CD8-positive, alpha-beta memory T cell (primary cell): ENCODE measurements at places on chromosomes 3 and 15. TPM values are rescaled to one million over a fixed set of nuclear protein-coding genes. Genes with fewer than 3 reads are reported as not detected.

DNA sequence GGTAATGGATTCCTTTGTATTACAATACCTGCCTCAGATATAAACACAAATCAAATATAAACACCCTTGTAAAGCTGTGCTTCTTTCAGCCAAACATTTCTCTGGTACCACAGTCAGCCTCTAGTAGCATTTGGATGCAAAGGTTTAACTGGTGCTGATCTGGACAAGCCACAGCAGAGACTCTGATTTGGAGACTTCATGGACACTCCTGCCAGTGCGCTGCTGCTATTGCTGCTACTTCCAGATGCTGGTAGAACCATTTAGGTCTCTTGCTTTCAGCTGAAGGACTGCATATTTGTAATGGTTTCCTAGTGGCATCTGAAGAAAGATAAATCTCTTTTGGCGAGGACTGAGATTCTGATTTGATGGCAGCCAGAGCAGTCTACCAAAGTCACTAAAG lies 36.9 kb downstream of the NCK1 start:
- DNase-seq, result no peak

DNA sequence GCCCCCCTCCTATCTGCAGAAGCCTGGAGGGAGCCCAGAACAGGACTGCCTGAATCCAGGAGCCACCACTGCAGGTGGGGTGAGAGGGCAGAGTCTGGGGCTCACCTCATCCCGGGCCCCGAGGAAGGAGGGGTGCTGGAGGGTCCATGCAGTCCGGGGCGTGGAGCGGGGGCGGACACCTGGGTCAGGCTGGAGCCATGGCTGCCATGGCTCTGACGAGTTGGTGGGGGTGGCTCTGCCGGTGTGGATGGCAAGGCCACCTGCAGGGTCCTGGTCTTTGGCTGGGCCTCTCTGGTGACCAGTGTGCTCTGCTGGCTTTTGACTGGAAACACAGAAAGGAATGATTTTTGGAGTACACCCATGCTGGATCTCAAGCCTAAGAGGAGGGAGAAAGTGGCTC lies 47.4 kb downstream of the DZIP1L start:
- DNase-seq, result no peak

GRCh38 chr3:152402695-152403451 lies 134.1 kb downstream of the MBNL1 start:
- DNase-seq, result peak; percentile 18

Gene SLC28A2
- polyA plus RNA-seq, result not detected

DNA sequence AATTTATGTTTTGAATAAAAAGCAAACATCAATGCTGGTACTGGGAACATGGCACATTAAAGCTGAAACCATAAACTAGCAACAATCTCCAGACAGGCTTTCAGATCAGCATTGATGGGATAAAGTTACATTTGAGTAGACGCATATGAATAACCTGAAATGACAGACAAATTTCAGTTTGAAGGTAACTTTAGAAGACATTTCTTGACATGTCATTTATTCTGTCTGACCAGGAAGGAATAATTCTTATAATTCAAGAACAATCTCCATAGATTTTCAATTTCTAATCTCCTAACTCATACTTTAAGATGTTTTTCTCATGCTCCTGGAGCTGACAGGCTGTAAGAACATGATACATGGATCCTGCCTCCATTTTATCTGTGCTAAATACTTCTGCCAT lies 69.8 kb downstream of the PLCH1 start:
- DNase-seq, result no peak

DNA sequence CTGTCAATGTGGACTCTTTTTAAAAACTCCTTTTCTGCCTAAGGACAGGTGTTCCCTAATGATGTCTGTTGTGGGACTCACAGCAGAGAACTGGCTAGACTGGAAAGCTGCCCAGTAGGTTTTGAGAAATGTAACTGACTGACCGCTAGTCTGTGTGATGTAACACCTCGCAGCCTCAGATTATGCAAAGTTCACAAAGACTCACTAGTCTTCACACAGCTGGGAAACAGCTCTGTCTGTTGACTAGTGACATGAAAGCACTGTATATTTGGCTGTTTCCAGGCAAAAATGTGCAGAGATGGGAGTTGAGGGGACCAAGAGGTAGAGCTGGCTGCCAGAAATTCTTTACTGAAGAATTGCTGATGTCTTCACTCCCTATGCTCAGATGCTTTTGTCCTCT lies 10.3 kb downstream of the PDZRN3 start:
- no peak for DNase-seq

GRCh38 chr3:120420360-120420759 lies 30.4 kb downstream of the FSTL1 start:
- DNase-seq, result no peak

Gene IQCF5
- polyA plus RNA-seq, result not detected

Gene MUSTN1
- polyA plus RNA-seq, result not detected

GRCh38 chr3:120145542-120146285 lies 51.5 kb upstream of the GSK3B start:
- DNase-seq, result no peak

- DNase-seq, result no peak
These were observed 213.3 kb downstream of the GRM7 start for GRCh38 chr3:7074217-7074616.

DNA sequence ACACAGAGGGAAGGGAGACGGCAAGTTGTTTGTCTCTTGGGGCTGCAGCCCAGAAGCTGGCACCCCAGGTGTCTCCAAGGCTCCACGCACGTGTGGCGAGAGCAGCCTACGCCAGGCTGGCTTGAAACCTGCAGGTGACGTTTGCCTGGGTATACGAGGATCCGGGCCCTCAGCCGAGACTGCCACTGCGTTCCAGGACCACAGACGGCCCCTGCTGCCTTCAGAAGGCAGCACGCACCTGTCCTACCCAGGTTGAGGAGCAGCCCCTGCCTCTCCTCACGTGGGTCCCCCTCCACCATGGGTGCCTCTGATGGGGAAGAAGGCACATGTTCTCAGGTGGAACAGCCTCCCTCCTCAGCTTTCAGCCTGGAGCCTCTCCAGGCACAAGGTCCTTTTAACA lies 75.3 kb upstream of the PRR20G start:
- DNase-seq, result no peak

Gene ARPP21
- not detected for polyA plus RNA-seq

DNA sequence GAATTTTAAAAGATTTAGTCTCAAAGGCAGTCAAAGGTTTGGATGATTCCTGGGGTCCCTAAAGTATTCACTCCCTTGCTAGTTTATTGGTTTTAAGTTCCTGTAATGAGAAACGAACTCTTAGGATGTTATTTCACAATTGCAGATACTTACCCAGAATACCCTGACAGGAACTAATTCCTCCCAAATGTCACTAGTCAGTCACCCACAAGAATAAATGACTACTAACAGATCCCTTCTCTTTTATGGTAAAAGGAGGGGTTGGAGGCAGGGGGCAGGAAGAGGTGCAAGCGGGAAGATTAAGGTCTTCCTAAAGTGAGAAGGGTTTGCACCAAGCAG lies 174.2 kb upstream of the SLC2A2 start:
- no peak for DNase-seq
